SHP77 treated with DMSO at 0.1 percent for 48 hours (cell line): ENCODE measurements at places on chromosomes 12 and 14.

GRCh38 chr14:79542121-79542520 lies 669.2 kb downstream of the DIO2 start:
- no peak for DNase-seq

- DNase-seq: no peak
These were observed 463 bp downstream of the NACA start for GRCh38 chr12:56724701-56724971.

GRCh38 chr14:76488551-76488950 lies 112.6 kb downstream of the ESRRB start:
- no peak for DNase-seq

GRCh38 chr14:93231129-93231979 lies 24.3 kb downstream of the UBR7 start:
- DNase-seq: no peak

DNA sequence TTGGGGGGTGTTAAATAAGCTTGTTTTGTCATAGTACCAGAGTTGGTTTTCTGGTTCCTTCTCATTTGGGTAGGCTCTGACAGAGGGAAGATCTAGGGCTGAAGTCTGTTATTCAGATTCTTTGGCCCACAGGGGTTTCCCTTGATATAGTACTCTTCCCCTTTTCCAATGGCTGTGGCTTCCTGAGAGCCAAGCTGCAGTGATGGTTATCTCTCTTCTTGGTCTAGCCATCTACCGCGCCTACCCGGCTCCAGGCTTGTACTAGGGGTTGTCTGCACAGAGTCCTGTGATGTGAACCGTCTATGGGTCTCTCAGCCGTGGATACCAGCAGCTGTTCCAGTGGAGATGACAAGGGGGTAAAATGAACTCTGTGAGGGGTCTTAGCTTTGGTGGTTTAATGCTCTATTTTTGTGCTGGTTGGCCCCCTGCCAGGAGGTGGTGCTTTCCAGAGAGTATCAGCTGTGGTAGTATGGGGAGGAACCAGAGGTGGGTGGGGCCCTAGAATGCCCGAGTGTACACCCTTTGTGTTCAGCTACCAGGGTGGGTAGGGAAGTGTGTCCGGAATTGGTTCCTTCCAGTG lies 209.7 kb downstream of the GPHN start:
- DNase-seq: no peak

DNA sequence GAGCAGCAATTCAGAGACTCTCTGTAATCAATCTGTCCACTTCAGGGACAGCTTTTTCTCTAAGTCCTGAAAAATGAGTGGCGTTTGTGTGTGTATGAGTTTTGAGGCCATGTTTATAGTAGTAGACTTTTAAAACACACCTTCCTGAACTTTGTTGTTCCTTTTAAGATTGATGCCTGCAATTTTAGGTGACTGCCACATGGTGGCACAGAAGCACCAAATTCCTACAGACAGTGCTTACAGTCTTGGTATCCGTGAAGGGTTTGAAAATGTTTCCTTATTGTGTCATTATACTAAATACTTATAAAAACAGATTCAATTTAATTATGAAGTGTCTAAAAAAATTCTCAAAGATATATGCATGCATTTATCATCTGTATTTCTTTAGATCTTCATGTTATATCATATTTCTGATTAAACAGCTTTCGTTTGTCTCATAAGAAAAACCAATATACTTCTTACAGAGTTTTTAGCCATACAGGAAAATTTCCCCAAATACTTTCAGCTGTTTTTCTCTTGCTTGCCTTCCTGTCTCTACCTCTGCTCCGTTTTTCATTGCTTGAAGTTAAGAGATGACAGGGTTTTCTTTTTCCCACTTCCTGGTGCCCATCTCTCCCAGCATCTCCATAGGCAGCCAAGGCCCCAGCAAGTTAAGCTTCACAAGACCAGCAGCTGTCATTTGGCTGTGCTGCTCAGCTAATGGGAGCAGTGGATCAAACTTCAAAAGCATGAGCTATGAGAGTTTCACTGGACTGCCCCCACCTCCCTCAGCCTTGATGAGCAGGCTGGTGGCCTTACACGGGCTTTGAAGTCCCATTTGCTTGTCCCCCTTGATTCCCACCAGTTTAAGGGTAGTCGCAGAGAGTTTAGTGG lies 259.6 kb downstream of the AKAP6 start:
- DNase-seq: peak; percentile 35

- no peak for DNase-seq
These were observed 383.8 kb downstream of the PCNX1 start for GRCh38 chr14:71290960-71291466.

- DNase-seq: no peak
These were observed 144.1 kb upstream of the BTG1 start for GRCh38 chr12:92289629-92290349.

- no peak for DNase-seq
These were observed 80.9 kb upstream of the TSPAN11 start for GRCh38 chr12:30845676-30846075.

DNA sequence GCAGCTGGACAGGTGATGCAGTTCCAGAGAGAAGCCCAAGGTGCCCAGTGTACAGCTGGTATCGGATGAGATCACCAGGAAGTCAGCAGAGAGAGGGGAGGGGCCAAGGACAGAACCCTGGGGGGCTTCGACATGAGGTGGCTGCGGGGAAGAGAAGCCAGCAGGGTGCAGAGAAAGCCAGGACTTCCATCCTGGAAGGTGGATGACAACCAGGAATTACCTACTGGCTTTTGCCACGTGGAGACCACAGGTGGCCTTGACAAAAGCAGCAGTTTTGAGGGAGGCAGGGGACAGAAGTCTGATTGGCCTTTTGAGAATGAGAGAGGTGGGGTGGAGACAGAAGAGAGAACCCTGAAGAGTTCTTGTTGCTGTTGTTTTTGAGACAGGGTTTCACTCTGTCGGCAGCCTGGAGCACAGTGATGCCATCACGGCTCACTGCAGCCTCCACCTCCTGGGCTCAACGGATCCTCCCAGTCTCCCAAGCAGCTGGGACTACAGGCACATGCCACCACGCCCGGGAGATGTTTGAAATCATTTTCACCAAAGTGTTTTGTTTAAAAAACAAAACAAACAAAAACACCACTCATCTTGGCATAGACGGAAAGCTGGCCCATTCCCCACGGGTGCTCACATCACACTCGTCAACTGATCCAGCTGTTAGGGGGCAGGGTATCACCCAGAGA lies 35.2 kb downstream of the CDC42BPB start:
- peak; percentile 15 for DNase-seq

DNA sequence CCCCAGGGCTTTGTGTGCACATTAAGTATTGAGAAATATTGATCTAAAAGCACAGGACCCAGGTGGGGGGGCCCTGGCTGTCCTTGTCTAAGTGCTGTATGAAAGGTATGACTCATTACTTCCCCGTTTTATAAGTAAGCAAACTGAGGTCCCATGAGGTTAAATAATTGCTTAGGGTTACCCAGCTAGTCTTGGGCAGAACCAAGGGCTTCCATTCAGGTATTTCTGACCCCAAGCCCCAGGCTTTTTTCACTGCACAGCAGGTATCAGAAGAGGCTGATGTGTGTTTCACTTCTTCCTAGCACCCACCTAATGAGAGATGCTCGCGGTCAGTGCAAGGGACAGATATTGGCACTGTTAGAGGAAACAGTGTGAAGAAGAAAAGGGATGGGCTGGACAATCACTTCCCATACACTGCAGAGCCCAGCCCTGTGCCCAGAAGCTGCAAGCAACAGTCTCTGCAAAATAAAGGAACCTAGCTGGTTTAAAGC lies 4.7 kb upstream of the TC2N start:
- no peak for DNase-seq

- DNase-seq: no peak
These were observed 150.1 kb downstream of the NAV3 start for GRCh38 chr12:77980782-77981181.

GRCh38 chr12:100404769-100405407 lies 48.0 kb downstream of the SLC17A8 start:
- DNase-seq: peak; percentile 50

DNA sequence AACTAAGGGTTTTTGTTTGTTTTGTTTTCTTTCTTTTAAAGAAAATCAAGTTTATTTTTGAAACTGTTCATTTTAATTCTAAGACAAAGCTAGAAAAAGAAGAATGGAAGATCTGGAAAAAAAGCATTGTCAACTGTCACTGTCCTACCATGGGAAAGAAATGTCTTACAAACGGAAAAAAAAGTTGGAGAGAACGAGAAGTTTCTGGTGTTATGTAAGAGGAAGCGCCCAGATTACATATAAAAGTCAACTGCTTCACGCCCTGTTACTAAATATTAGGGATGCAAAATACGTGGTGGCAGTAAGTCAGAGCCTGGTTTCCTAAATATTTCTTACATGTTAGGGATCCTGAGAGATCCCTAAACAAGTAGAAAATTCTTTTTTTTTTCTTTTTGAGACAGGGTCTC lies 14.3 kb upstream of the FBXL14 start:
- no peak for DNase-seq

GRCh38 chr12:114747012-114747858 lies 63.3 kb upstream of the TBX3 start:
- no peak for DNase-seq
